Hippocampal formation (tissue), 2 donors: ENCODE measurements at places on chromosomes 5 and 9.

DNA sequence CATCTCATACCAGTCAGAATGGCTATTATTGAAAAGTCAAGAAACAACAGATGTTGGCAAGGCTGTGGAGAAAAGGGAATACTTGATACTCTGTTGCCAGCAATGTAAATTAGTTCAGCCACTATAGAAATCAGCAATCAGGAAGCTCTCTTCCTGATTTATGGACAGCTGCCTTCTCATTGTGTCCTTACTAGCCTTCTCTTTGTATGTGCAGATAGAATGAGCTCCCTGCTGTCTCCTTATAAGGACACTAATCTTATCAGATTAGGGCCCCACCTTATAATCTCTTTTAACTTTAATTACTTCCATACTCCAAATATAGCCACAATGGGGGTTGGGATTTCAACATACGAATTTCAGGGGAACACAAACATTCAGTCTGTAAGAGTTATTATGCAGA lies 38.0 kb downstream of the KCNV2 start:
- no peak for DNase-seq

DNA sequence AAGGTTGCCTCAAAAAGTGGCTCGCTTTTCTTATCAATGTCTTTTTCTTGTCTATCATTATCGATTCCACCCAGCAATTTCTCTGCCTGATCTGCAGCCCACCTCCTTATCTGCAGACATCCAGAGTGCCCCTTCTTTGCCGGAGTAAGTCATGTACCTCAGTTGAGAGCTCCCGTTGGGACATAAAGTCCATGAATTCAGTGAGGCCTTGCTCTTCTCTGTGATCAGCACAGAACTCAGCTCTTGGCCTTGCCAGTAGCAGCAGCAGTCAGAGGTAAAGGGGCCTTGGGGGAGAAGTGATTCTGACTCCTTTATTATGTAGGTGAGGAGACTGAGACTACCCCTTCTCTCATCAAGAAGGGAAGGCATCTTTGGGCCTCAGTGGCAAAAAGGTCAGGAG lies 24.9 kb upstream of the DCAF12 start:
- DNase-seq, result no peak

- DNase-seq, result no peak
These were observed 118.6 kb upstream of the IRX4 start for GRCh38 chr5:2001300-2001699.

DNA sequence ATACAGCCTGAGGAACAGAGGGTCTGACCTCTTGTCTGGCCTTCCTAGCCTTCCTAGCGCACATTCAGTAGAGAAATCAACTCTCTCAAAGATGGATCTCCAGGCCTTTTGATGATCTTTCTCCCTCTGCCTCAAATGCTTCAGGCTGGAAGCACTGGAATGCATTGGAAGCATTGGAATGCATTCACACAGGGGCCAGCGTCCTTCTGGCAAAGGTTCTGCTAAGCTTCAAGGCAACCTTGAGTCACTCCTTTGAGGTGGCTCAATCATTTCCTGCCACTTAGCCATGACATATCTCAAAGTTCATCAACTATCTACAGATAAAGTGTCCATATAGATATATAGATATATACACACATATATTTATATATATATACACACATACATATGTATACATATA lies 42.9 kb downstream of the OR2K2 start:
- no peak for DNase-seq

DNA sequence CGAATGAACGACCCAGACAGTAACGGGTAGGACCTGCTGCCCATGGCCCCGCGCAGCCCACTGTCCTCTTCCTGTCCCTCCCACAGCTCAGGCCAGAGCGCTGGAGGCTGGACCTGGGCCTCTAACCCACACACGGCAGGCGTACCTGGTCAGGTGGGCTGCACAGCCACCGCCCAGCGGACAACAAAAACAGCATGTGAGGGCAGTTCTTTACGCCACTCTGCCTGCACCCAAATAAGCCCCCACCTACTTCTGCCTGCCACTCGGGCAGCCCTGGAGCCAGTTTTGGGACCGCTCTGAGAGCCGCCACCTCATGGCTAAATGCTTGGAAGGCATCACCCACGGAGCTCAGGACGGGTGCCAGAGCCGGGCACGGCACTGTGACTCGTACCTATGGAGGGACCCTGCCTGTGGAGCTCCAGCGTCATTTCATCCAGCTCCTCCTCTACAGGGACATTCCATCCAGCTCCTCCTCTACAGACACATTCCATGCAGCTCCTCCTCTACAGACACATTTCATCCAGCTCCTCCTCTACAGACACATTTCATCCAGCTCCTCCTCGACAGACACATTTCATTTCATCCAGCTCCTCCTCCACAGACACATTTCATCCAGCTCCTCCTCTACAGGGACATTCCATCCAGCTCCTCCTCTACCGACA lies 18.9 kb downstream of the CLPTM1L start:
- no peak for DNase-seq

GRCh38 chr5:165188556-165189175 lies 1683.2 kb downstream of the MAT2B start:
- DNase-seq, result no peak

- DNase-seq, result no peak
These were observed 314.0 kb downstream of the AGTPBP1 start for GRCh38 chr9:85427772-85428171.

GRCh38 chr5:61085885-61086284 lies 76.4 kb downstream of the SMIM15 start:
- no peak for DNase-seq

DNA sequence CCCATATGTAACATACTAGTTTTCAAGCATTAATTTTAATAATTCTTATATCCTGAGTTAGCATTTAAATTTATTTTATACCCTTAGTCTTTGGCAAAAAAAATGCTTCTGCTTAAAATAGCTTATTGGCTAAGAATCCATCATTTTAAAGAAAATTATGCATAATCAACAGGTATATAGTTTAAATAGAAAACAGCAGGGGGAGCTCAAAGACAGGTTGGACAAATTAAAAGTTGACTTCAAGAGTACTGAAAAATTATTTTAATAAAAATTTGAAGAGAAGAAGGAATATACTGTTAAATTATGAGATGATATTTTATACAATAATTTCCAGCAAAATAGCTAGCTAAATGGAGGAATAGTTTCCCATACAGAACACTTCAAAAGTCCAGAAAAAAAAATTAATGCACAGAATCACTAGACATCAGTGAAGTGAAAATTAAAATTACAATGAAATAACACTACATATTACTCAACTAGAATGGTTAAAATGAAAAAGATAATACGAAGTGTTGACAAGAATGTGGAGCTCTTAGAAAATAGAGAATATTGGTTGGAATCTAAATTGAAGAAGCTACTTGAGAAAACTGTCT lies 387.1 kb downstream of the PDE4D start:
- DNase-seq, result peak; percentile 32
